ENCODE measurements at places on chromosomes 3 and 15.

- no peak for DNase-seq
Observed at GRCh38 chr3:86792316-86792715, 198.6 kb downstream of the VGLL3 start.

DNA sequence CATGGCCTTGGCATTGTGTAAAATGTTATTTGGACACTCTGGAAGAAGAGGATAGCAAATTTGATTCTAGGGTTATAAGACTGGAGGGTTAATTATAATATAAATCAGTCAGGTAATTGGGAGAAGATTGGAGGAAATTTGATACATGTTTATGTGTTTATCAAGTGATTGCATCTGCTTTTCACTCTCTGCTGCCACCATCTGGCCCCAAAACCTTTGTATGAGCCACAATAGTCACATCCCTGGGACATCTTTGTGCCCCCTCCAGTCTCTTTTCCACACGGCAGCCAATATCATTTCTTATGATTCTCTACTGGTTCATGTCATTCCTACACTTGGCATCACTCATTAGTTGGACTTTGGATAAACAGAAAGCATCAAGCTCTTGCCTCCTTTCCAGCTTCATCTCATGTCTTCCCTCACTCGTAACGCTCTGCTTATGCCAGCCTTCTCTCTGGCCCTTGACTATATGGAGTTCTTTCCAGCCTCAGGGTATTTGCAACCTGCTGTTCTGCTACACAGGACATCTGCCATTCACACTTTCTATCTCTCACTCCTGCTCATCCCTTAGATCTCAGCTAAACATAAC is 602.3 kb upstream of the SUCLG2 start:
- DNase-seq = peak; percentile 2

GRCh38 chr15:70158309-70159000 is 60.7 kb upstream of the TLE3 start:
- no peak for DNase-seq

DNA sequence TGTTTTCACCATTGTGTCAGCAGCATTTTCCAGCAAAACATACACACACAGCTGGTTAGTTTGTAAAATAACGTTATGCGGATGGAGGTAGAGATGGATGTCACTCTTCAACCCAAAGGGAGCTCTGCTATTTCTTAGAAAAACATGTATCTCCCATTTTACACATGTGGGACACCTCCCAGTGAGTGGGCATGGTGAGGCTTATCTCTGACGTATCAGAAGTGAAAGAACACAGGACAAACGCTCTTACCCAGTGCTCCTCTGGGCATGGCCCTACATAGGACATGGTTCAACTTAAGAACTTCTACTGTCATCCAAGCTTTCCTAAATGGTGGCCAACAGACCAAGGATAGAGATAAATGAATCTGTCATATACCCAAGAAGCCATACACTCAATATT is 2.1 kb downstream of the FAM240A start:
- DNase-seq = no peak

GRCh38 chr3:23810343-23811184 is 4.8 kb downstream of the UBE2E1 start:
- DNase-seq = peak; percentile 20
